ENCODE measurements at places on chromosomes 2 and 18. TPM values are rescaled to one million over a fixed set of nuclear protein-coding genes. Genes with fewer than 3 reads are reported as not detected.

Gene SNORC
- total RNA-seq: 0.70 TPM

Gene C2orf81
- total RNA-seq: 0.62 TPM

Gene CEBPZ
- total RNA-seq: 30.1 TPM

Gene ANKRD30B
- not detected for total RNA-seq

Gene NPHP1
- total RNA-seq: 4.5 TPM

- peak; percentile 87 for DNase-seq
These were observed 186.8 kb downstream of the TMEM247 start for GRCh38 chr2:46666044-46666679.

- no peak for DNase-seq
These were observed 636.1 kb upstream of the KLHL29 start for GRCh38 chr2:22748909-22749308.

GRCh38 chr2:233796254-233796653 is 18.1 kb downstream of the MROH2A start:
- DNase-seq: no peak

- peak; percentile 37 for DNase-seq
These were observed 16.5 kb downstream of the BIN1 start for GRCh38 chr2:127090281-127091120.

DNA sequence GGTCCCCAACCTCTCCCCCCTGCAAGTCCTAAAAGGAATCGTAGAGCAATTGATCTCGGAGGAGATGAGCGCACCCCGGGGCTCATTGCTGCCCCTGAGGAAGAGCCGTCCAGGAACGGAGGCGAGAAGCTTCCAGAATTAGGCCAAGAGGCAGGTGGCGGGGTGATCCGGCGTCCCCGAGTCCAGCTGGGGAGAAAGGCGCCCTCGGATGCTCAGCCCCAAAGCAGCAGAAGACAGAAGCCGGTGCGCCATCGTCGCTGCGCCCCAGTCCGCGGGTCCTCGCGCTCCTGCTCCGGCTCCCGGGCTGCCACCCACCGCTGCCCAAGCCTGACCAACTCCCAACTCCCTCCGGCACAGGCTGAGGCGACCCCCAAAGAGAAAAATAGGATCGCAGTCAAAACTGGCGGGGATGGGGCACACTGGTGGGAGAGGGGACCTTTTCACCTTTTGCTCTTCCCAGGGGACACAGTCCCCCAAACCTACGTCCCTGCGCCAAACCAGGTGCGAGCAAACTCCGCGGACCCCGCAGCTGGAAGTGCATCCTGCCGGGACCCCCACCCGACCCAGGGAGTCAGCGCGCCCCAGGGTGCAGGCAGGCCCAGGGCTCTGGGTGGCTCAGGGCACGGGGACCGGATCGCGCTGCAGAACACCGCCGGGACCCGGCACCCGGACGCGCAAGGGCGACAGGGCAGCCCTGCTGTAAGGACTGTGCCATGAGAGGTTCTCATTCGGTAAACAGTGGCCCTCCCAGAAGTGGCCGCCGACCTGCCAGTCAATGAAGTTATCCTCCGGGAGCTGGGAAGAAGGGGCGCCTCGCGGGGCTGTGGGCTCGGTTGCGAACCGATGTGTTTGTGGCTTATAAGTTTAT is 8.4 kb upstream of the MEIS1 start:
- no peak for DNase-seq

DNA sequence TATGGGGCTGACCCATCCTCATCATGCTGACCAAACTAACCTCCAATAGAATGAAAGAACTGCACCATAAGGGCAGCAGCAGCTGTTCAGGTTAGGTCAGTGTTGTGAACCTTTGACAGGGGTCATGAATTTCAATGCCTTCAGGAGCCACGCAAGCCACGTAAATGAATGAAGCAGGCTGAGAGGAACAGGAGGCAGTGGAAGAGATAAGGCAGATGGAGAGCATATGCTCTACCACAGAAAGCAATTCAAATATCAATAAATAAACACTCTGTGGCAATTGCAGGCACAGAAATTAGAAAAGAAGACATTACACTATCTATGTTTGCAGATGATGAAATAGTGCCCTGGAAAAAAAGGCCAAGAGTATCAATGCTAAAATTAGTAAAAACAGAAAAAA is 56.3 kb downstream of the SCG2 start:
- no peak for DNase-seq

DNA sequence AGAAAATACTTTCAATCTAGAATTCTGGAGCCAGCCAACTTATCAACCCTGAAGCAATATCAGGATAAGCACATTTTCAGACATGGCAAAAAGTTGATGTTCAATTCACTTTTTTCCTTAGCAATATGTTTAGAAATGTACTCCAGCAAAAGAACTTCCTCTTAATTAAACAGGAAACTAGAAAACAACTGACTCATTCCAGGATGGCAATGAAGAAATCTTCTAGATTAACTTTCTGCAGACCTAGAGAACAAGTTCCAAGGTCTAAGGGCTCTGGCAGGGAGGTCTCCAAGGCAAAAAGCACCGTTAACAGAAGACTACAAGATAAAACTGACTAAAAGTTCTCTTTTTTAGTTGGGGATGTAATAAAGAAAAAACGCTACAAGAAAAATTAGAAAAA is 69.2 kb upstream of the VWC2L start:
- no peak for DNase-seq

- no peak for DNase-seq
These were observed 183.5 kb downstream of the KIAA1328 start for GRCh38 chr18:37012452-37012851.

- no peak for DNase-seq
These were observed 10.5 kb upstream of the NOL10 start for GRCh38 chr2:10700078-10700803.

GRCh38 chr18:13823707-13824395 is at the start of gene MC5R:
TSS of gene MC5R (plus strand) at chr18:13824149. CDS start at chr18:13825766, 1,617 bp downstream.
- peak; percentile 73 for DNase-seq

DNA sequence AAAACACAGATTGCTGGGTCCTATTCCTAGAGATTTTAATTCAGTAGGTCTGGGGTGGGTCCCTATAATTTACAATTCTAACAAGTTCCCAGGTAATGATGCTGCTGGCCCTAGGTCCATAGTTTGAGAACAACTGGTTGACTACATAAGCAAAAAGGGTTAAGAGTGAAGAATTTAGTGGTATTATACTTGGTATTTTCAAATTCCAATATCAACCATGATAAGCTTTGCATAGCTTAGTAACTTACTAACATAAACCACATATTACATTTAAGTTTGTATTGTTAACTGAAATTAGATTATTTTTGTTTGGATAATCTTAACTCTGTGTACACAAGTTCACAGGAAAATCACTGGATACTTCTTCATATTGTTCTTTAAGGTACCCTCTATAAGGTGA is 862.9 kb upstream of the ACVR2A start:
- DNase-seq: no peak
